Natural killer cell treated with Interleukin-12 subunit alpha and Interleukin-12 subunit beta and Interleukin-15 and Interleukin-18, amount 100 ng/mL, for 72 hours (primary cell): ENCODE measurements at places on chromosomes 5 and 9. TPM values are rescaled to one million over a fixed set of nuclear protein-coding genes. Genes with fewer than 3 reads are reported as not detected.

- H3K36me3 ChIP-seq: no peaks in the 10 kb centered on the region
- peaks cover 36% of the 10 kb centered on the region for H3K4me1 ChIP-seq
- DNase-seq: no peak
- peak overlapping the region; percentile 77 for H3K27ac ChIP-seq
- peak overlapping the region; percentile 48 for H3K4me3 ChIP-seq
- no peaks in the 10 kb centered on the region for H3K27me3 ChIP-seq
Measured at GRCh38 chr9:134405527-134405926, 79.3 kb downstream of the RXRA start.

IL5 gene
- 9.5 TPM for total RNA-seq

EGFLAM gene
- not detected for total RNA-seq

- H3K36me3 ChIP-seq: no peaks in the 10 kb centered on the region
- H3K4me3 ChIP-seq: no peak overlapping the region
- H3K27ac ChIP-seq: no peak overlapping the region
- H3K4me1 ChIP-seq: no peaks in the 10 kb centered on the region
- DNase-seq: no peak
Measured at GRCh38 chr5:3619579-3619978, 23.9 kb downstream of the IRX1 start.

GRCh38 chr9:131534721-131535237 is 3.7 kb upstream of the UCK1 start:
- no peak overlapping the region for H3K27ac ChIP-seq
- no peak overlapping the region for H3K4me3 ChIP-seq
- DNase-seq: no peak
- H3K4me1 ChIP-seq: peaks cover 6% of the 10 kb centered on the region

PCDHGA3 gene
- total RNA-seq: not detected

PCDHGB2 gene
- 0.76 TPM for total RNA-seq
